ENCODE measurements at places on chromosomes 11 and 22.
A peak's percentile ranks its signal among the peaks of the same experiment; 100 is the strongest.

GRCh38 chr11:116814502-116814901 lies 8.6 kb downstream of the APOA4 start:
- DNase-seq = no peak

GRCh38 chr11:116478669-116479668 lies 293.8 kb downstream of the BUD13 start:
- DNase-seq = no peak

DNA sequence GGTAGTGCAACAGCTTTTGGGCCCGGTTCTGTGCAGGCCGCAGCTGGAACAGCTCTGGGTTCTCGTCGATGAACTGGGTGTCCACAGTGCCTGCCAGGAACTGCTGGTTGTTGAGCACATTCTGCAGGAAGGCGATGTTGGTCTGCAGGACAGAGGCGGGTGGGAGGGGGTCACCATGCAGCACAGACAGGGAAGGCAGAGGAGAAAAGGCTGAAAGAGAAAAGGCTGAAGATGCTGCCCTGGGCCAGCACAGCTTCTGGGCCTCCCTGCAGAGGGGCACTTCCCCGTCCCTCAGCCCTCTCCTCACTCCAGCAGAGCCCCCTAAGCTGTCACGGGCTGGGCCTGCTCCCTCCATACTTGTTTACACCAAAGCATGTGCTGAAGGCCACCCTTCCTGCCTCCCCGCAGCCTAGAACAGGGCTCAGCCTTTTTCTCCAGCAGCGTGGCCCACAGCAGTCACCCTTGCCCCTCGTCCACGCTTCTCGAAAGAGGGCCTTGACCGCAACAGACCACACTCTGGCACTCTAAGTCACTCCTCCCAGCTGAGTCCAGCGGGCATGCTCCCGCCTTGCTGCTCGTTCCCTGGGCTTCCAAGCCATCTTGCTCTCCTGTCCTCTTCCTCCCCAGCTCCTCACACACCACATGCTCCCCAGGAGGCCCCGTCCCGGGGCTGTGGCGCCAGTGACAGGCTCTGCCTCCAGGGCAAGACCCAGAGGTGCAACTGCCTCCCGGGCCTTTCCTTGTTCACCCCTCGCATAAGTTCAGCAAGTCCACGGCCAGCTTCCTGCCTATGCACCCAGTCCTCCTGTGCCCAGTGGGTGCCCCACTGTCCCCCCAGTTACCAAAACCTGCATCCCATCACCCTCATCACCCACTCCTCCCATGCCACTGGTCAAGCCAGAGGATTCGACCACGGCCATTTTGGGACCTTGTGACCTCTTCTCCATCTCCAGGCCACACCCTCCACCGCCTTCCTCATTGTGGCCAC lies 3.3 kb upstream of the LRFN4 start:
- DNase-seq = no peak

DNA sequence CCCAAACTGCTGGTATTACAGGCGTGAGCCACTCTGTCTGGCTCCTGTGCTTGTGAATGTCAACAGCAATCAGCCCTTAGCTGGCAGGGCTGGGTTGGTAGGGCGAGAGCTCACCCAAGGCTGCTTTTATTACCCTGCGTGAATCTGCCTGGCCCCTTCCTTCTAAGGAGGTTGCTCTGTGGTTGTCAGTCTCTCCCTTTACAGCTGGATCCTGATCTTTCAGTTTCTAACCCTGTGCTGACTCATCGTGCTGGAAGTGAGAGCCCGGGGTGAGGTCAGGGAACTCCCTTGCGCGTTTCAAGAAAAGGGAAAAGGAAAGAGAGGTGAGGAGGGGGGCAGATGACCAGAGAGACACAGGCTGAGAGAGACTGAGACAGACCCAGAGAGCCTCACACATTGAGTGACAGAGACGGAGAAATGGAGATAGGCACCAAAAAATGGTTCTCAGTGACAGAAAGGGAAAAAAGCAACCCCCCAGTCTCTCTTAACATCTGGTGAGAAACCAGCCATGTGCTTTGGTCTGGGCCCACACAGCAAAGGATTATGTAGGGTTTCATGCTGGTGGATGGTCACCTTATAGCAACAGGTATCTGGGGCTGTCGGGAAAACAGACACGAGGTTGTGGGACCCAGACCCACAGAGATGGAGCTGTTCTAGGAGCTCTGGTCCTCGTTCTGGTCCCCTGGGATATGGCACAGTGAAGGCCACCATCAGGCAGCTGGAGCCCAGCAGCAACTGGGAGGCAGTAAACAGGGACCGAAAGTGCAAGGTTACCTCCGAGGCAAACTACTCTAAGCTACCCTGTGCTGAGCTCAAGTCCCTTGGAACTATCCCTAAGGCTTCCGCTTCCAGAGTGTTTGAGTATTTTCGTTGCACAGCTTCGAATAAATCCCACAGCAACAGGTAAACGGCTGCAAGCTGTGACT lies 2.5 kb downstream of the TCN2 start:
- peak; percentile 91 for DNase-seq

Measured in foreskin fibroblast (primary cell).